Stimulated activated CD8-positive, alpha-beta memory T cell treated with anti-CD3 and anti-CD28 coated beads, Interleukin-15, amount 100 ng/mL, for 4 hours (primary cell): ENCODE measurements at places on chromosomes 3 and 15.

DNA sequence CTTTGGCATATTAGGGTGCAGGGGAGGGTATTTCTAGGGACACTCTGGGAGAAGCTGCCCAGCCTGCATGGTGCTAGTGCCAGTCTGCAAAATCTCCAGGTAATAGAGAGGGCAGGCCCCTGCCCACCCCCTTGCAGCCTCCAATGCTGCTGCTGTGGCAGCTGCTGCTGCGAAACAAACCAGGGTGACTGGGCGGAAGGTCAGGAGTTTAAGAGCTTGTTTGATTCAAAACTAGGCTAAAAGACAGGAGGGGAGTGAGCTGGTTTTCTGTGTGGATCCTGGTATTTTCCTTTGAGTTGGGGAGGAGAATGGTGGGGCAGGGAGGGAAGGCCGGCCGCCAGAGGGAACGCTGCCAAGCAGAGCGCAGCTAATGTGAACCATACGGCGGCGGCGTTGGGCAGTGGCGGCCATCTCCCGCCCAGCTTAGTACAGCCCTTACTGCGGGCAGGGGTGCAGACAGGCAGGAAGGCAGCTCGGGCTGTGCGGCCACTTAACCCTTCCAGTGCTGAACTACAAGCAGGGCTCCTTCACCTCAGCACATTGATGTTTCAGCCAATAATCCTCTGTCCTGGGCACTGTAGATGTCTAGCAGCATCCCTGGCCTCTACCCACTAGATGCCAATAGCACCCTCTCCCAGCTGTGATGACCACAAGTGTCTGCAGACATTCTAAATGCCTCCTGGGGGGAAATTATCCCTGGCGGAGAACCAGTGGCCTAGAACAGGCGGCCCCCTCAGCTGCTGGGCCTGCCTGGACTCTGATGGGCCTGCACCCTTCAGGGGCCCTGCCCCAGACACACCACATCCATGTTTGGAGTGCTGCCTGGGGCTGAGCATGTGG is 125.7 kb downstream of the EEFSEC start:
- no peak for DNase-seq

DNA sequence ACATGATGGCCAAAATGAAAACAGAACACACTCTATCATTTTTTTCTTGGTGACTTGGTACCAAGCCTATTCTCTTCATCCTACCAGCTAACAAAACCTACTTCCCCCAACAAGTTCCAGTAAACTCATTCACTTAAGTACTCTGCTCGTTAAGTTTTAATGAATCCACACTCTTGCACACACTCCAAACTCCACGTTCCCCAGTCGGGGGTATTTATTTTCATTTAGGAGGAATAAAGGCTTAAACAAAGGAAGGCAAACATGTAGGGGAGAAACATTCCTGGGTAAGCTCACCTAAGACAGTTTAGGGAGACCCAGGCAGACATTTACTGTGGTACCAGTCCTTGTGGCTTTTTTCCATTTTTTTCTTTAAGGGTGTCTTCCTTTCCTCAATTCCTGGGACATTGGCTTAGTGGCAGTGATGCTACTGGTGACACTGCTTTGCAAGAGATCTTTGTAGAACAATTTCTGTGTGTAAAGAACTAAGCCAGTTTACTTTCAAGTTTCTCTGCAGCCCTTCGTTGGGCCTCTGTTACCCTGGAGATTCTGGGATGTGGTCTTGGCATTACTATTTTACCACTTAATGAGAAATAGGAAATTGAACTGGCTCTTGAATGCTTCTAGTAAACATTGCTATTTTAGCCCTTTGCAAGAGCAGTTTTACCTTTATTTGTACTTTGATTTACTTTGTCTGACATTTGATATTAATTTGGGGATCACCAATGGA is 117.3 kb upstream of the C15orf61 start:
- no peak for DNase-seq

DNA sequence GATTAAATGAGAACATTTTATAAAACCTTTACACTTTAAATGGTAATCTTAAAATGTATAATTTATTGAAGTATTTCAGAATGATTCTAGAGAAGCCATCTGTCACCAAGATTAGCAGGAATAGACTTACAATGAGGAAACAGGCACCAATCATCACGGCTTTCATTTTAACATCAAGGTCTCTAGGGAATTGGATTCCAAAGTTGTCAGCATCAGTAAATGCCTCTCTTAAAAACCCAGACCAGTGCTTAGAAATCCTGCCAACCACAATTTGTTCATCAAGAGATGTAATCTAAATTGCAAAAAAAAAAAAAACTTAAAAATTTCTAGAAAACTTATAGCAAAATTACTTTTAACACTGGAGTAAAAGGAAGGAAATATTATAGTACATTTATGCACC is 20.3 kb downstream of the PLSCR2 start:
- no peak for DNase-seq

GRCh38 chr3:65381496-65382010 is 657.2 kb downstream of the MAGI1 start:
- DNase-seq: no peak

DNA sequence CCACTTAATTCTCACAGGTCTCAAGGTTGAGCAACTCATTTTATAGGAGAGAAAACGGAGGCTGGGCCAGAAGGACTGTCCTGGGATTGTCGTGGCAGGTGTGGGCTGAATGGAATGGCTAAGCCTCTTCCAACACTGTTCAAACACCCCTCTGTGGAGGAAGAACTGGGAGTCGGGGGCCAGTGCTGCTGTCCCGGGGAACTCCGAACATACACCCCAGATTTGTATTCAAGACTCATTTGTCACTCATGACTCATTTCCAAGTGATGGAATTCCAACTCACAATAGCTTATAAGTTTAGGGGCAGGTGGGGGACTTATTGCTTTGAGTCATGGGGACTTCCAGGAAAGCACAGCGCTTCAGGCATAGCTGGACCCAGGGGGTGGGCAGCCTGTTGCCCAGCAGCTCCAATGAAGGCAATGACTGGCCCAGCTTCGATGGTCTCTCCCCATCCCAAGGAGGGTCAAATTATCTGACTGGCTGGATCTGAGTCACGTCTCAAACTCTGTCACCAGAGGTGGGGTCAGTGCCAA is 72.5 kb downstream of the TM2D3 start:
- no peak for DNase-seq

- DNase-seq: no peak
Observed at GRCh38 chr3:194132465-194133286, 3.3 kb upstream of the HES1 start.

- DNase-seq: no peak
Observed at GRCh38 chr3:170368921-170369320, 11.4 kb downstream of the SKIL start.

DNA sequence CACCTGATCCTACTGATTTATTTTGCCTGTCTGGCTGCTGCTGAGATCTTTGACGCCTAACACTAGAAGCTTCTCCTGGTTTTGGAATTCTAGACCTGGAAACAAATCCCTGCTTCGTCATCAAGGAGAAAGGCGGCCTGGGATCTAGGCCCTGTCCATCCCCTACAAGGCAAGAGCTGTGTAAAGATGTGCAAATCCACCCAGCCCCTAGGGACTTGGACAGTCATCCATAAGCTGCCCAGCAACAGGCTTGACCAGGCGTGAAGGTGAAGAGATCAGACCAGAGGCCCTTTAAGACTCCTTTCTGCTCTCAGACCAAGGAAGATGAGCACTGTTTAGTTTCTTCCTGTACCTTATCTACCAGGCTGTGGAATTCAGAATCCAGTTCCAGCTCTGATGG is 32.2 kb downstream of the SLC41A3 start:
- DNase-seq: no peak

DNA sequence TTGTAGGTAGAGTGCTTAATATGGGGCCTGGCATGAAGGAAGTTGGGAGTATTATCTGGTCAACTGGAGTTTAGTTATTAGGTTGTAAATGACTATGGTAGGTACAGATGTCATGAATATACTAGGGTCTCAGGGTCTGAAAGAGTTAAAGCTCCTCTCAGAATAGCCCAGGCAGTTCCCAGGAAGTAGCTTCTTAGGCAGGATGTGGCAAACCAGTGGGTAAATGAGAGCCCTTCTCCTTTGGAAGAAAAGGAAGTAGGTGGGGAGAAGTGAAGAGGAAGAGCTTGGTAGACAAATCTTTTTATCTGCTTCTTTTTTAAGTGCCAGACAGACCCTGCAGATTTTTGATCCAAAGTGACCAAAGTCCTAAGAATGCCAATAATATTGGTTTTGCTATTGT is 24.5 kb downstream of the MAP2K1 start:
- DNase-seq: no peak

GRCh38 chr3:66050821-66051220 is 12.1 kb upstream of the MAGI1 start:
- DNase-seq: no peak

DNA sequence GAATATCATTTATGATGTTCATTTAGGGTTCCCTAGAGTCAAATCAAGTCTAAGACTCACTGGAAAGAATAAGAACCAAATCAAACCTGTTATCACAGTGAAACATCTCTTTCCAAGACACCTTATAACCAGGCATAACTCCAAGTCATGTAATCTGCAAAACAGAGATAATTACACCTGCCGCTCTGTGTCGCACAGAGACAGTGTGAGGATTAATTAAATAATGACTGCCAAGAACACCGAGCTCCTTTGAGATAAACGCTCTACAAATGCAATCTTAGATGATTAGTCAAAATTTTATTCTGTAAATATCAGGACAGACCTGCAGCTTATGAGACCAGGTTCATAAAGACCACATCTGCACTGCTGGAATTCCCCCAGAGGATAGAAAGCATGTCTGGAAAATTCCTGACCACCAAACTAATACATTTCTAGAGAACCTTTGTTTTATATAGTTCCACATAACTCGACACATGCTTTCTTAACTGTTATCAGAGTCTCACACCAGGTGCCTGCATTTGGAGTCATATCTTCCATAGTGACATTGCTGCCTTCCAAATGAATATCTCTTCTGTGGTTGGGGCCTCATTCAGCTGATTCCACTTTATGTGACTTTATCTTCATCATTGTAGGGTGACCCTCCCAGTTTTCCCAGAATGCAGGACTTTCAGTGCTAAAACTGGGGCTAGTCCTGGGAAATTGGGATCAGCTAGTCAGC is 252.8 kb downstream of the CD47 start:
- DNase-seq: no peak

GRCh38 chr3:107206141-107206540 is 171.1 kb upstream of the CCDC54 start:
- no peak for DNase-seq

- DNase-seq: no peak
Observed at GRCh38 chr3:78988324-78988723, 779.5 kb downstream of the ROBO1 start.

GRCh38 chr15:76206325-76206976 is 104.8 kb downstream of the ETFA start:
- DNase-seq: no peak

DNA sequence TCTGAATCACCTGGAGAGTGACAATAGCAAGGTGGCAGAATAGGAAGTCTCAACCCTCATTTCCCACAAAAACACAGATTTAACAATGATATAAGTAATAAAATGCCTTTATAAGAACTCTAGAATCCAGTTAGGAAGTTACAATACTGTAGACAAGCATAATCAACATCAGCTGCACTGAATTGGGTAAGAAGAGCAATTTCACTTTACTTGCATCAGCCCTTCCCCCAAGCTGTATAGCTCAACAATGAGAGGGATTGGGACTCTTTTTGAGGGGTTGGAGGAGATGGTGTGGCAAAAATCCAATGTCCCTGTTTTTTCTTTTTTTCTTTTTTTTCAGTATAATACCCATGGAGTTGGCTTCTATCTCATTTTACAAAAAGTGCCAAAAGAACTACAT is 63.1 kb downstream of the SERP1 start:
- no peak for DNase-seq

DNA sequence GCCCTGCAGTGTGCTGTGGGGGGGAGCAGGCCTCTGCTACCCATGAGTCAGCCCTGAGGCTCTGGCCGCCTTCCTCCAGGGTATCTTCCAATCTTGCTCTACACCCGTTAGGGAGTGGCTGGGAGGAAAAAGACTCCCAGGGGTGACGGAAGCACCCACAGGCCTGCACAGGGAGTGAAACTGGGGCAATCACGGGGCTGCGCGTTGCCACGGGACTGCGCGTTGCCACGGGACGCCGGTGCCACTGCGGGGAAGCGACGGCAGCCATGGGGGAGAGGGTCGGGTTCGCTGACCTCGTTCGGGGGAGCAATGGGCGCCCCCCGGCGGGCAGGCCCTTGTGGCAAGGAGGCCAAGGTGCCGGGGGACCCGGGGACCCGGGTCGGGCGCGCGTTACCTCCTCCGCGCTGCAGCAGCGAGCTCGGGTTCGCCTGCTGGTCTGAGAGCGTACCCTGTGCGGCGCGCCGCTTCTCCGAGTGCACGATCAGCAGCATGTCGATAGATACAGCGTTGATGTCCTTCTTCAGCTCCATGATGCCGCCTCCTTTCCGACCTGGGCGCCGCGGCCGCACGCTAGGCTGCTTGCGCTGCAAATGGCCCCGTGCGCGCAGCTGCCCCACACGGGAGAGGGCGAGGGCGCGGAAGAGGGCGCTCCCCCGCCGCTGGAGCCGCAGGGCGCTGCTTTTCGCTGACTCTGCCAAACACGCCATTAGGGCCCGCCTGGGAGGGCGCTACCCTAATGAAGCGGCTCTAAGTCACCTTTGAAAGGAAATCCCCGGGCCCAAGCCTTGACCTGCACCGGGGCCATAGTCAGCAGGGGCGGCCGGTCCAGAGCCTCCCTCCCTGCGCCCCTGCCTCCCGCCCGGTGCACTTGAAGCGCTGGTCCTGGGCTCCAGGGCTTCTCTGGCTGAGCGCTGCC is at the start of gene KY:
KY (minus strand) TSS at position 592 of the 916 bp plus-strand sequence; CDS start at position 530, 62 bp downstream.
- no peak for DNase-seq

GRCh38 chr15:68818066-68818768 is 2.5 kb downstream of the ANP32A start:
- peak; percentile 61 for DNase-seq

GRCh38 chr15:26981492-26981891 is 10.5 kb downstream of the GABRG3 start:
- no peak for DNase-seq

- DNase-seq: no peak
Observed at GRCh38 chr15:77738441-77739302, 106.0 kb upstream of the LINGO1 start.

DNA sequence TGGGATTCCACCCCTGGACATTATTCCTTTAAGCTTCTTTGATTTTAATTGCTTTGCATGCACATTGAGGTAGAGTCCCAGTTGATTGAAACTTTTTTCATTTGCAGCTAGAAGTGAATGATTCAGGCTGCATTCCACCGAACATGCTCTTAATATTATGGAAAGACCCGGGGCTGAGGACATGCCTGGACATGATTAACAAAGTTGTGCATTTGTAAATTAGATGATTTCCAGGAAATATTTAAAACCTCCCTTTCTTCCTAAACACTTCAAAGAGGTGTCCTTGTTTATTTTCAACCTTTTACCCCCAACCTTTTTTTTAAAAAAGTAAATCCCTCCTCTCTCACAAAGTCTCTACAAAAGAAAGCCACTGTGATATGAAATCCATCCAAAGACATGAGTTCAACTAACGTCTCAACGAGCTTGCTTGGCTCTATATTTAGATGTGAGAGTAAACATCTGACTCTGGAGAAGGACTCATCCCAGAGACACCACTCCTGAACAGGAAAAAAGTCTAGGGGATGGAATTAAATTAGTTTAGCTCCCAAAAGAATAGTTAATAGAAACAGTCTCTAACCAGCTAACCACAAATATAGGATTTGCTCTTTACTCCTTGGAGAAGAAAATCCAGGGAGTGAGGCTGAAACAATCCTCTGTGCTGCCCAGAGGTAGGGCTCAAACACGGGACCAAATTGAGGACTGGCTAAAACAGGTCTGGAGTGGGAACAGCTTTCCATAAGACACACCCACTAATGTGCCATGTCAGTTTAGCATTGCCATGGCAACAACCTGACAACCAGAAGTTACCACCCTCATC is 83.1 kb downstream of the XXYLT1 start:
- DNase-seq: no peak

- no peak for DNase-seq
Observed at GRCh38 chr3:9141928-9142289, 107.5 kb downstream of the SRGAP3 start.

- DNase-seq: no peak
Observed at GRCh38 chr15:32723171-32723948, 5.6 kb downstream of the GREM1 start.
